ENCODE measurements at places on chromosomes 3 and 15. TPM values are rescaled to one million over a fixed set of nuclear protein-coding genes. Genes with fewer than 3 reads are reported as not detected.

The GOLGA8N gene
- total RNA-seq: 11.7 TPM

The CCDC9B gene
- 26.7 TPM for total RNA-seq

The HERC2 gene
- total RNA-seq: 156 TPM

The KCNMB2 gene
- total RNA-seq: 12.5 TPM

The LEKR1 gene
- 1.4 TPM for total RNA-seq

The PRRT3 gene
- total RNA-seq: 40.3 TPM

The SLC28A1 gene
- total RNA-seq: not detected

DNA sequence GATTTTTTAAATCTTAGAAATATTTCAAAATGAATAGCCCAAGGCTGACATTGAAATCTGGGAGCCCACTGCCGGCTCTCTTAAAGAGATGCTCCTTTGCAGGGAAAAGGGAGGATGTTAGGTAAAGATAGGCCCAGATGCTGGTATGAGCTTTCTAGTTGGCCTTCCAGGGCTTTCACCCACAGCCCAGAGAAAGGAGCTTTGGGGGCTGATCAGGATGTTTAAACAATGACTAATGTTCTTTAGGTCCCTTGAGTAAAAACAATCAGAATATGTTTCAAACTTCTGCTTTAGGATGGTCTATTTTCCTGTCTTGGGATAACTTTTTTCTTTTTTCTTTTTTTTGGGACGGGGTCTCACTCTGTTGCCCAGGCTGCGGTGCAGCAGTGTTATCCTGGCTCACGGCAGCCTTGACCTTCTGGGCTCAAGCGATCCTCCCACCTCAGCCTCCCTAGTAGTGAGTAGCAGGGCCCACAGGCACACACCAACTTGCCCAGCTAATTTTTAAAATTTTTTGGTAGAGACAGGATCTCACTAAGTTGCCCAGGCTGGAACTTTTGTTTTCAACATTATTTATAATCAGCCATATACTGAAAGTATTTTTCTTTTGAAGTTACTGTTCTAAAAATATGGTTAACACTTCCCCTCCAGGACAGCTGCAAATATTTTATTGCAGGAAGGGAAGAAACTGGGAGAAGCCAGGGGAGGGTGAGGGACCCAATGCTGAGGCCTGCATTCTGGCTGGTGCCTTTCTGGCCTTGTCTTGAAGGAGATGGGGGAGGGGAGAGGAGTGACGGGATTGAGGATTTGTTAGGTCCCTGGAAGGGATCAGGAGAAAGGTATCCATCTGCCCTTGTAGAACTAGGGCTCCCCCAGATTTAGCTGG, 70.1 kb downstream of the TRAK1 start:
- no peak for DNase-seq

DNA sequence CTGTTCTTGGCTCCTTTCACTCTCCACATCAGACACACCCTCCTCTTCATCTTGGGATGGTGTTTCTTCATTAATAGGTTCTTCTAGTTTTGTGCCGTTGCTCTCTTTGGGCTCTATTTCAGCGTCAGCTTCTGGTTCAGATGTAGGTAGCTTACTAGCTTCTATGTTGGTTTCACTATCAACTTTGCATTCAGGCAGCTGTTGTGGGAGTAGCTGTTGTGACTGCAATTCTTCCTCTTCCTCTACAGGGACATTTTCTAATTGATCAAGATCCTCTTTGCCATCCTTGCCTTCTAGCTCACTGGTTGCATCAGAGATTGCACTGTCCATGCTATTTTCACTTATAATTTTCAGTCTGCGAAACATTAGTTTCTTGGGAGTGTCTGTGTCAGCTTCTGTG, 80.1 kb downstream of the SETD2 start:
- no peak for DNase-seq

DNA sequence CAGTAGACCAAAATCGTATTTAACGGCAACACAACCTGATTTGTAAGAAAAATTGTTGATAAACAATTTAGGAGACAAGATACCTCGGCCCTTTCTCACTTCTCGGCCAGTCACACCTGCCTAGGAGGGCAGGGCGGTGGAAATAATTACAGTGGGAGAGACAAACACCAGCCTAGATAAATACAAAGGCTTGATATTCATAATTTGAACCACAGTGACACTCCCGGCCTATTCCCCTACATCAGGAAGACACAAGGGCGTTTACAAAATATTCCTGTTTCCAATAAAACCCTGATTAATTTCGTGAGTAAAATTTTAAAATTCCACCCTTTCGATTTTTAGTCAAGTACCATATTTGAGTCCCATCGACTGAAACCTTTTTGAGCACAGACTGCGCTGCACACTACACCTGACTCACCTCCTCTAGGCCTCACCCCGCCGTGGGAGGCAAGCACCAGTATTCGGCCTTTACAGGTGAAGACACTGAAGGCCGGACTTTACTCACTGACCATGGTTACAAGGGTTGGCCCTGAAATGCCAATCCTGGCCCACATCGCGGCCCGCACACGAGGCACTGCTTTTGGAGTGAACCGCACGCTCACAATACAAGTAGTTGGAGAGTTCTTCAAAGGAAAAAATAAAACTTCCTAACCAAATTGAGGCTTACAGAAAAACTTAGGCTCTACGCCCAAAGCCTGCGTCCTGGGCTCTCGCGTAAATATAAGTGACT, 794 bp downstream of the ARPP19 start:
- DNase-seq: peak; percentile 41

DNA sequence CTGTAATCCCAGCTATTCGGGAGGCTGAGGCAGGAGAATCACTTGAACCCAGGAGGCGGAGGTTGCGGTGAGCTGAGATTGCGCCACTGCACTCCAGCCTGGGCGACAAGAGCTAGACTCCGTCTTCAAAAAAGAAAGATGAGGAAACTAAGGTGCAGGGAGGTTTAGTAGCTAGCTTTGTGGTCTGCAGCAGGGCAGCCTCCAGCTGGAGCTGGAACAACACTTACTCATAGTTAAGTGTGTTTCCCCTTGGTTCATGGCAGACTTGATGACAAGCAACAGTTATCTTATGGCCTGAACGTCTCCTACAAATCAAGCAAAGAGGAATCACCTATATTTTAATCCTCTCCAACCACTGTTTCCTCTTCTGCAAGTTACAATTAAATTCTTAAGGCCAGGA, 12.6 kb downstream of the KAT2B start:
- no peak for DNase-seq

- DNase-seq: no peak
Measured at GRCh38 chr3:147472846-147473245, 63.7 kb downstream of the ZIC1 start.

- DNase-seq: no peak
Measured at GRCh38 chr3:104519468-104520227, 847.1 kb upstream of the ALCAM start.

- no peak for DNase-seq
Measured at GRCh38 chr3:122628567-122628966, 51.1 kb downstream of the PARP15 start.

- DNase-seq: no peak
Measured at GRCh38 chr3:38117163-38117716, 19.7 kb downstream of the ACAA1 start.

- DNase-seq: no peak
Measured at GRCh38 chr3:128366136-128366535, 100.6 kb downstream of the DNAJB8 start.

DNA sequence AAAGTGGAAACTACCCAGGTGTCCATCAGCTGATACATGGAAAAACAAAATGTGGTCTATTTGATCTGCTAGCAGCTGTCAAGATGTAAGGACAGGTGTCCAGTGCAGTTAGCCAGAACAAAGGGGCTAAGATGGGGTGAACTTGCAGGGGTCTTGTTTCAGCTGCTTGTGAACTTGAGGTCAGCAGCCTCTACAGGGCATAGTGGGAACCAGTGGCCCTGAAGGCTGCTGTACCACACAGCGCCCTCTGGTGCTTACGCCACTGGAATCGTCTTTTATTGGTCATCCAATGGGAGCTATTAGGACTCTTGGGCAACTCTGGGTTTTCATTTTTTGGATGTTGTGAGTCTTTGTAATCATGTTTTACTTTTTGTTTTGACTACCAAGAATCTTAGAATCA, 62.2 kb upstream of the CTSH start:
- DNase-seq: no peak

DNA sequence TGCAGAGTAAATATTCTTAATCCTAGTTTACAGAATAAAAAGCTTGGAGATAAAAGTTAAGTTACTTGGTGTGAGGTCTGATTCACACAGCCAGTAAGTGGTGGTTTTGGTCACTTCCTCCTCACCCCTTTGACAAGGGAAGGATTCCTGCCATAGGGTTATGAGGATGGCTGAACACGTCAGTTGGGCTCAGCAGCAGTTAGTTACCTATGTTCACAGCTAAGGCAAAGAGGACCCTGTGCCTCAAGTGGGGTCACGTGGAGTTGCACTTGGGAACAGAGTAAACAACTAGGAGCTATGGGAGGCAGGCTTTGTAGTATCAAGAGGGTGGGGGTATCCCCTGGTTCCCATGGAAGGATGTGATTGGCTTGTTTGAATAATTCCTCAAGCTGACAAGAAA, 232.2 kb downstream of the UBE2E2 start:
- DNase-seq: no peak

DNA sequence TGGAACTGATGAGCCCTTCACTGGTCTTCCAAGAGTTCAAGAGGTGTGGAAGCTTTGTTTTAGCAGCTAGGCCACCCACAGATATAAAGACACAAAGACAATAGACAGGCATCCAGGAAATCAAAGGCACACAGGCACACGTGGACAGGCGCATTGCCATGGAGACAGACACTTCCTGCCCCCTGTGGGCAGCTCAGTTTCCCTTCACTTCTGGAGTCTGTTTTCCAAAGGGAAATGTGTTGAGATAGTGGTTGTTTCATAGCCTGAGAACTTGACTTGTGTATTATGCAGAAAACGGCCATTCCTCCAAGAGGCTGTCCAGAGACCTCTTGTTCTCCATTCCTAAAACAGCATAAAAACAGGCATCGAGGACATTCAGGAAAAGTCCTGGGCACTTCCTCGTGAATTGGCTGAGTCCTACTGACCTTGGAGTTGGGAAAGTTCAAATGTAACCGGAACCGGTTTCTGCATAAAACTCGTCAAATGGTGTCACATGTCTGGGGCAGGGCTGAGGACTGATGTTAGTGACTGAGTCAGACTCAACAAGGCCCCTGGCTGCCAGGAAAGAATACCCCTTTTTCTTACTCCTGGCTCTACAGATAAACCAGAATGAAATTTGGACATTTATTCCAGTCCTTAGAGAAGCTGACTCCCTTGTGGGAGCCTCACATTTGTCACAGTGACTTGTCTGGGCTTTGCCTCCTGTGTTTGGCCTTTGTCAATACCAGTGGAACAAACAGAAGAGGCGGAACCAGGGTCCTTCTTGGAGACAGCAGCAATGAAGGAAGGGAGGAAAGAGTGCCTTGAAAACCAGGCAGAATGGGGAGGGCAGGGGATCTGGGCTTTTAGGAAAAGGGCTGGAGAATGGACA, 1.3 kb downstream of the ALPK3 start:
- DNase-seq: no peak

DNA sequence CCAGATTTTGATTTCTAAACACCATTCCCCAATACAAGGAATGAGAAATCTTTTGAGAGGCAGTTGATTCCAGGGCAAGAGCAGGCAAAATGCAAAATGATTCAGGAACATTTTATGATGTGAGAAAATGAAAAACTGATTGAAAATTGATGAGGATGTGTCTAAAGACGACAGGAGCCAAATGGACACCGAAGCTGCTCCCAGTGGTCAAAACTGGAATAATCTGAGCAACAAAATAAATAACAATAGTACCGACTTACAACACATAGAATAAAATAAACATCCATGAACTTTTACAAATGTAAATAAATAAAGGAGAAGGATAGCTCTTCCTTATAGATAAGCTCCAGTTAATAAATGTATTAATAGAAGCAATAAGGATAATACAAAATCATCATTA, 186.8 kb downstream of the OCA2 start:
- no peak for DNase-seq

- no peak for DNase-seq
Measured at GRCh38 chr15:62878070-62878469, 164.5 kb upstream of the TPM1 start.

- no peak for DNase-seq
Measured at GRCh38 chr15:45399381-45400212, 21.3 kb upstream of the GATM start.

GRCh38 chr3:138942271-138942670, 4.7 kb downstream of the FOXL2 start:
- DNase-seq: no peak

DNA sequence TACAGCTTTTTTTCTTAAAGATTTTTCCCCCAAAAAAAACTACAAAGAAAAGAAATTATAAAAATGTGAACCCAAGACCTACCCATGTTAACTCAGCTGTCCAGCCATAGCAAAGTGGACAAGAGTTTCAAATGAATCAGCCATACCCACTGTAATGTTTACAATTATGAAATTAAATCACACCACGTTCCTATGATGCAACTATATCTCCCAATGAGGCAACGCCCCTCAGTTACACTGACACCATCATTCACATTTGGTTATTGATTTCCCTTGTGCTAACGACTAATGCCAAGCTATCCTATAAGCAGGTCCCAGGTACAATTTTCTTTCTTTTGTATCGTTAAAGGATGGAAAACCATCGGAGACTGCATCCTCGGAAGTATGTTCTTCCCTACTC, 115.1 kb upstream of the ICE2 start:
- DNase-seq: no peak

DNA sequence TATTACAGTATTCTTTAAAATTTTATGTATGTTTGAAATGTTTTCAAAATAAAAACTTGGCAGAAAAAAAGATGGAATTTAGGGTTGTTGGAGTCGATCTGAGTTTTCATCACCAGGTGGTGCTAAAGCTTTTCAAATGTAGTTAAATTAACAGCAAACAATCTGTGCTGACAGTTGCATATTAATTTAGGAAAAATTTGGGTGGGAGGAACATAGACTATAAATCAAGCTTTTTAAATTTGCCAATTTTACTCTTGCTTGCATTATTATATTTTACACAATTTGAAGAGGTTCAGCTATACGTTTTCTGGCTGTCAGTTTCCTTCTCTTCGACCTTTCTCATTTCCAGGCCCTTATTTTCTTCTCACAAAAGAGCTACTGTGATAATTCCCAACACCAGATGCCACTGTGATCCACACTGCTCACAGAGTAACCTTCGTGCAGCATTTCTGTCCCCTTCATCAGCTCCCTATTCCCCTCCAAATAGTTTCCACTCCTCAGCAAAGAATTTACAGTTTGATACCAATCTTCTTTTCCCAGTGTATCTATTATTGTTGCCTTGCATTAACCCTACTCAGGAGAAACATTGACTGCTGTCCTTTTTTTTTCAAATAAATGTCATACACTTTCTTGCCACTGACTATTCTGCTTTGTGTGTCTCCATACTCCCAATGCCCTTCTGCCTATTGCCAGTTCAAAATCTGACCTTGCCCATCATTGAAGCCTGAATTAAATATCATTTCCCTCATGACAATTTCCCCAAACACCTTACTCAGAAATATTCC, 53.4 kb upstream of the EIF5A2 start:
- no peak for DNase-seq
